ENCODE measurements at places on chromosomes 12 and 14. TPM values are rescaled to one million over a fixed set of nuclear protein-coding genes. Genes with fewer than 3 reads are reported as not detected.

Gene MYO1H
- total RNA-seq: not detected

Gene CLBA1
- 8.0 TPM for total RNA-seq

Gene KRT72
- not detected for total RNA-seq

Gene FITM1
- total RNA-seq: under 0.01 TPM

Gene IFNG-AS1
- not detected for total RNA-seq

Gene KLHL33
- total RNA-seq: 1.5 TPM

Gene PWP1
- 42.3 TPM for total RNA-seq

Measured in fibroblast of lung (primary cell).